Cardiac septum (tissue), 1 donor: ENCODE measurements at places on chromosomes 1 and 21. TPM values are rescaled to one million over a fixed set of nuclear protein-coding genes. Genes with fewer than 3 reads are reported as not detected.

GRCh38 chr1:65230731-65231481, 78.4 kb upstream of the DNAJC6 start:
- DNase-seq = no peak

- no peak for DNase-seq
Observed at GRCh38 chr1:70204139-70204538, 1.2 kb downstream of the LRRC40 start.

EXOSC10 gene
- total RNA-seq = 22.5 TPM

DNA sequence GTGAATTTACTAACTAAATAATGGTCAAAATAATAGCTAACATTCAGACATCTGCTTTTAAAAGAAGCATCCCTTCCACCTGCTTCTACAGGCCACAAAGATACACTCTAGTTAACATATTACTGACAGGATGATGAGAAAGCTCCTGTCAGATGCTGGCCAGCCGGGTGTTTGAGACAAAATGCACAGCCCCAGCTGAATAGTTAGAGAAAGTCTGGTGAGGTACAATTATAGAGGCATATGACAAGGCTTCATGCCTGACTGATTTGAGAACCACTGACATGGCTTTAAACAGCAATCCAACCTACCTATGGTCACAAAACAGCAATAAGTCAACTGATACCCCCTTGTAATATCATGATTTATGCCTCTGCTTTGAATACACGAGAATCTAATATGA, 137.0 kb downstream of the DENND1B start:
- DNase-seq = no peak

TTLL7 gene
- 24.8 TPM for total RNA-seq

GRCh38 chr1:24071941-24072340, 40.0 kb downstream of the MYOM3 start:
- no peak for DNase-seq

DNA sequence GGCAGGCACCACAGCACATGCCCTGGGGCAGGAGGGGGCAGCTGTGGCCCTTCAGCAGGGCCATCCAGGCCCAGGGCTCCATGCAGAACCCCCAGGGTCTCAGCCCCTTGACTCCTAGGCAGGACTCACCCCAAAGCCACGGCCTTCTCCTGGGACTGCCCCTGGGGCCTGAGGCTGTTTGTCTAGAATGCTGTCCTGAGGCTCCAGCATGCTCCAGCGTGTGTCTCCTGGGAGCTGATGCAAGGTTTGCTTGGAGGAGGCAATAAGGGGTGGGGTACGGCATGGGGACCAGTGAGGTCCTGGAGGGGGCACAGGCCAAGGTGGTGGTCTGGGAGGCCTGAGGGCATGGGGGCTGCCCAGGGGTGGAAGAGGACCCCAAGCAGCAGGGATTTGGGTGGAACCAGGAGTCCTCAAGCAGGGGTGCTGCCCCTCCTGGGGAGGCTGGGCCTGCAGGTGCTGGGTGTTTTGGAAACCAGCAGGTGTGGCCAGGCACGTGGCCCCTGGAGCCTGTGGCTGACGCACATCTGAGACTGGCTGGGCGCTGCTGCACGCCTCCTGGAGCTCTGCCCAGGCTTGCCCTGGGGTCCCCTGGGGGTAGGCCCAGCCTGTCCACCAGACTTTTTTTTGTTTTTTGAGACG, 7.8 kb upstream of the CALML6 start:
- no peak for DNase-seq

DNA sequence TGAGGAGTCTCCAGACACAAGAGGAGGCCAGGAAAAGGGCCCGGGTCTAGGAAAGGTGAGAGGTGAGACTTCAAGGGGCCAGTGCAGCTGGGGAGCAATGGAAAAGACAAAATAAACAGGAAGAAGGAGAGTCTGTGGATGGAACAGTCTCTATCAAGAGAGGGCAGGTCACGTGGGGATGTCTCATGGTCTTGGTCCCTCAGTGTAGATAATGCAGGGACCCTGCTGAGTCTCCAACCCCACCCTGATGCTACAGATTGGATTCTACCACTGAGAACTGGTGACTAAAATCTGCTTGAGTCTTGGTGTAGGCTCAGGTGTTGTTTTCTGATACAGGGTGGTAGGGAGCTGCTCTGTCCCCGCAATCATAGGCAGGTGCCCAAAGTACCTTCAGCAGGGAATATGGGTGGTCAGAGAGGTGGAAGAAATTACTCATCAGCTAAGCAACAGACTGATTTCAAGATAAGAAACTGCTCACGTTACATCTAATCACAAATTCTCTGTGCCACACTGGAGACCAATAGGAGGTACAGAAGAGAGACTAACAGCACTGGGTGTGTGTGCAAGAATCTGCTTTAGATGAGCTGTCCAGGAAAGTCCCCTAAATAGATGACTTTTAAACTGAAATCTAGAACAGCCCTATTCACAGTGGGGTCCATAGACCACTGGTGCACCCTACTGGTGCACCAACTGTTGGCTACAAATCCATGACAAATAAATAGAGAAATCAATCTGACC, 101.5 kb upstream of the TLR5 start:
- no peak for DNase-seq

RPE65 gene
- total RNA-seq = 0.13 TPM

GRCh38 chr1:244030481-244031040, 20.5 kb upstream of the ZBTB18 start:
- DNase-seq = no peak

DNA sequence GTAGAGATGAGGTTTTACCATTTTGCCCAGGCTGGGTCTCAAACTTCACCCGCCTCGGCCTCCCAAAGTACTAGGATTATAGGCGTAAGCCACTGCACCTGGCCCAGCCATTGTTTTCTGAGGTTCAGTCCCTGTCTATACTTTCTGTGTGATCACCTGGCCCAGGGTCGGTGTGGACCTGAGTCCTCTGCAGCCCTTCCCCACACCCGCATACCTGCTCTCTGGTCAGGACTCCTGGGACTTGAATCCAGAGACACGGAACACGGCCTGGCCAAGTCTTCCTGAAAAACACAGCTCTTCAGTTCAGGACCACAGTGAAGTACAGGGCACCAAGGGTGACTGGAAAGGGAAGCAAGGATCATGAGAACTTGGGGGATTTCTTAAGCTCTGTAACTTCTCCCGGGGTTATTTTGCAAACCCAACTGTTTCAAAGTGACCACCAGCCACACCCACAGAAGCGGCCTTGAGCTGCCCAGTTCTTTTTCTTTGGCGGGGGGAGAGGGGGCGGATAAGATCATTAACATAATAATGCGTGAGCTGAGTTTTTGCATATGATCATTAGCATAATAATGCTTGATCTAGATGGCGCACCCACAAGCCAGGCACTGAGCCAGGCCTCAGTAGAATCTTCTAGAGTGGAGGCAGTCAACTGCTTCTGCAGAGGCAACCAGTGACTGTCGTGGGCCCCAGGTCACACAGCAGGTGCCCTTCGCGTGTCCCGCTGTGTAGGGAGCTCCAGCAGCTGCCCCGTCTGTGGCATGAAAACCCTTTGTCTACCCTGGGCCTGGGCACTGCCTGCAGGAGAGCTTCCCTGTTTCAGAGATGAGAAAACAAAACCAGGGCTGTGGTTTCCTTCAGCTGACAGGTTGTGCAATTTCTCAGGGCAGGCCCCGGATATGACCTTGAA, 1.7 kb upstream of the NADK start:
- DNase-seq = peak; percentile 92

DNA sequence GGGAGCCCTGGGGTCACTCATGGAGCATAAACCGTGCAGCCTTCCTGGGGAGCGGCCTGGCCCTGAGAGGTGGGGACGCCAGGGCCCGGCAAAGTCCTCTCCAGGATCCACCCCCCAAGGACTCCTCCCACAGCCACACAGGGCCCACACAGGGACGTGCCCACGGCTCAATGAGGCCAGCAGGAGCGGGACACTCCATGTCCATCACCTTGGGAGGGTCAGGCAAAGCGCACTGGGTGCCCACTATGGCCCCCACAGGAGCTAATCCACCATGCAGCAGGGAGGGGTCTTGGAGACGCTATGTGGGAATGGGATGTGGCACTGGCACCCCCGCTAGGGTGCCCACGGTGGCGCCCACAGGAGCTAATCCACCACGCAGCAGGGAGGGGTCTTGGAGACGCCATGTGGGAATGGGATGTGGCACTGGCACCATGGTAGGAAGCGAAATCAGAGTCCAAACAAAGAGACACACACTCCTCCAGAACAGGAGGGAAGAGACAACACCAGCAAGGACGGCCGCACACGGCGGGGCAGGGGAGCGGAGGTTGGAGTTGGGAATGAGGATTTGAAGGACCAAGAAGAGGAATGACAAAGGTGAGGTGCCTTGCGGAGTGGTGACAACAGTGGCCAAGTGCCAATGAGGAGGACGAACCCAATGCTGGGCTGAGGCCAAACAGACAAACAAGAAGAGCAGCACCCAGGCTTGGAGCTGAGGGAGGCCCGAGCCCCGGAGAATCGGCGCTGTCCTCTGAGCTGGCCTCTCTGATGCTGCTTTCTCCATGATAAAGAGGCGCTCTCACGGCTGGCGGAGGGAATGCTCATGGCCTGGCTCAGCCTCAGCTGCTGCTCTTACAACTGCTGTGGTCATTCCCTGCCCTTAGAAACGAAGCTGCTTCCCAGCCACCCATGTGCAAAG, 18.1 kb upstream of the SLC19A1 start:
- peak; percentile 29 for DNase-seq

DNA sequence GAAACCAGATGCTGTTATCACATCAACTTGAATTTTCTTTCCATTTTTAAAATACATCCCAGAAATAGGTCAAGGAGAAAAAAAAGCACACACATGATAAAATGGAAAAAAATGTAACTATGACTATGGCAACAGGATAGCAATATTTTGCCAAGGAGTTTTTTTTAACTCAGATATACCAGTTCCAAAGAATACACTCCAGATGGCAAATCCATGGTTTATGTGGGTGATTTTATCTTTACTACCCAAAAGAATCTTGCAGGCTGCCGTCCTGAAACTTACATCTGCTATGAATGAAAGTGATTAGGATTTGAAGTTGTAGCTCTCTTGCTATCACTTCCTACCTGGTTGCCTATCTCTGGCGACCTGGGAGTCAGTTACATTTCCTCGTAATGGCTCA, 91.0 kb upstream of the PLPPR4 start:
- no peak for DNase-seq

NFASC gene
- 16.0 TPM for total RNA-seq

GRCh38 chr1:204775546-204775945, 90.0 kb upstream of the LRRN2 start:
- no peak for DNase-seq

- no peak for DNase-seq
Observed at GRCh38 chr1:181739214-181739613, 255.9 kb downstream of the CACNA1E start.

MAP3K21 gene
- total RNA-seq = 0.27 TPM

GABRD gene
- total RNA-seq = 1.1 TPM
